Activated effector memory CD4-positive, alpha-beta T cell treated with anti-CD3 and anti-CD28 coated beads, Interleukin-2, amount 50 U/mL, for 16 hours (primary cell): ENCODE measurements at places on chromosomes 3 and 15.

DNA sequence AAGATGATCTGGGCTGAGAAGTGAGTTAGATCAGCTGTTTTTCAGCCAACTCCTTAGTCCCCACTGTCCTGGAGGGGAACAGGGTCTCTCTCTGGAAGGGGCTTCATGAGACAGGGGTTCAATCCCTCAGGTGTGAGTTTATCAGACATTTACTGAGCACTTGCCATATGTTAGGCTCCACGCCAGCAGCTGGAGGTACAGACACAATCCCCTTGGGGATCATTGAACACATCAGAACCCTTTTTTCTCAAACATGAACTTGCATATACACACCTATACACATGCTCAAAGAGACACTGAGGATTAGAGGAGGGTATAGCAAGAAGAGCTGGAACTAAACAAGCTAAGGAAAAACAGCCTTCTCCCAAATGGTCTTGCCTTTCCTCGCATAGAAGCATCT lies 5.5 kb upstream of the BMF start:
- DNase-seq: no peak

DNA sequence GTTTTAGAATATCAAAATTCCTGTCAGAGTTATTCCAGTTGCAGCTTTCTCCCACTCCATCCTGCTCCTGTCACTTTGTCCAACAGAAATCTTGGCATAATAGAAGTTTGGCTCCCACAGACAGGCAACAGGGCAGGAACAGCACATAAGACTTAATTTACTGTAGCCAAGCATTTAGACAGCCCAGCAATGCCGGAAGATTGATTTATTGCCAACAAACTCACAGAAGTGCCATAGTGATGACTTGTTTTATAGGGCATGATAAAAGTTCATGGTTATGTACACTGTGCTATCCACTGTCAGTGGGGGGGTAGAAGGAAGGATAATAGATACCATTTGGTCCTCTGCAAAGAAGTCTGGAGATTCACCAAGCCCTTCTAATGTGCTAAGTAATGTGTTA lies 98.3 kb upstream of the CBLB start:
- DNase-seq: no peak

- DNase-seq: no peak
Measured at GRCh38 chr3:14852058-14852594, 33.4 kb downstream of the FGD5 start.

GRCh38 chr3:182258538-182259177 lies 534.6 kb upstream of the ATP11B start:
- DNase-seq: no peak

- no peak for DNase-seq
Measured at GRCh38 chr3:151899996-151900395, 26.6 kb downstream of the SUCNR1 start.

GRCh38 chr3:66504850-66505641 lies 4.2 kb upstream of the LRIG1 start:
- no peak for DNase-seq

- no peak for DNase-seq
Measured at GRCh38 chr3:30081904-30082303, 524.5 kb upstream of the TGFBR2 start.

DNA sequence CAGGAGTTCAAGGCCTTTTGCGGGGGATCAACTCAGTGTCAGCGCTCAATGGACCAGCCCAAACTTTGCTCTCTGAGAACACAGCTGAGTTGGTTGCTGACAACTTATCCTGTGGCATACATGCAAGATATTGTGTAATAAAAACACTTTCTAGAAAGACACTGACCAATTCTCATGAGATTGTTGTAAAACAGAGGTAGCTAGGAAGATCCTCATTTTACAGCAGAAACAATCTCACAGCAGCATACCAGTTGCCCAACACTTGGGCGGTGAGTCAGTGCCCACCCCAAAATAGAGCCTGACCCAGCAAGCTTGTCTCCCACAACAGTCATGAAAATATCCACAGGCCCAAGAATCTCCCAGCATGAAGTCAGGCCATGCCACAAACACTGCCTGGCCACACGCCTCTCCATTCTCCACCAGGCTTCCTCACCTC lies 18.2 kb downstream of the KLHL6 start:
- DNase-seq: no peak

DNA sequence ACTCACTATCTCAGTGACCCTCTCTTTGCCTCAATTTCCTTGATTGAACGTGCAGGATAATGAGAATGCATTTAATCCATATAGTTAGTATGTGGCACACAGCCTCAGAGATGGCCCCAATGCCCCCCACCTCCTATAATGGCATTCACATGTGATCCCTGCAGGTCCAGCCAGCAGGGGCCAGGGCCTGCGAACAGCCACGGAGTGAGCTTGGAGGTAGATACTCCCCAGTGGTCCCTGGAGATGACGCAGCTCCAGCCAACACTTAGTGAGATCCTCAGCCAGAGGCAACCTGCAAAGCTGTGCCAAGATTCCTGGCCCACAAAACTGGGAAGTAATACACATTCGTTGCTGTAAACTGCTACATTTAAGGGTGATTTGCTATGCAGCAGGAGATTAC lies 184.9 kb upstream of the NSMCE3 start:
- DNase-seq: no peak

GRCh38 chr15:41930221-41930866 lies 36.5 kb upstream of the SPTBN5 start:
- DNase-seq: no peak

DNA sequence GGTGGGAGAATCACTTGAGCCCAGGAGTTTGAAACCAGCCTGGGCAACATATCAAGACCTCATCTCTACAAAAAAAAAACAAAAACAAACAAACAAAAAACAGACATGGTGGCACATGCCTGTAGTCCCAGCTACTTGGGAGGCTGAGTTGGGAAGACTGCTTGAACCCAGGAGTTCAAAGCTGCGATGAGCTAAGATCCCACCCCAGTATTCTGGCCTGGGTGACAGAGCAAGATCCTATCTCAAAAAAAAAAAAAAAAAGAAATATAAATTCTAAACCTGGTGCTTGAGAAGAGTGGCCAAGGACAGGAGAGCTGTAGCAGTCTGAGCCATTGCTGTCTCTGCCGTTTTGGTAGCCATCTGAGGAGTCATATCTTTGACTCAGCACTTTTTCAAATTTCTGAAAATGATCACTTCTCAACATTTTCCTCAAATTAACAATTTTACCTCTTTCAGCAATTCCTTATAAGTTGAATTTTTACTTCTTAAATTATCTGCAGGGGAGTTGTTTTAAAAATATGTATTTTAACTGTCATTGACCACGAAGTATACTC lies 3.6 kb upstream of the DENND4A start:
- no peak for DNase-seq

GRCh38 chr15:55846116-55846707 lies 103.3 kb upstream of the PRTG start:
- DNase-seq: no peak

DNA sequence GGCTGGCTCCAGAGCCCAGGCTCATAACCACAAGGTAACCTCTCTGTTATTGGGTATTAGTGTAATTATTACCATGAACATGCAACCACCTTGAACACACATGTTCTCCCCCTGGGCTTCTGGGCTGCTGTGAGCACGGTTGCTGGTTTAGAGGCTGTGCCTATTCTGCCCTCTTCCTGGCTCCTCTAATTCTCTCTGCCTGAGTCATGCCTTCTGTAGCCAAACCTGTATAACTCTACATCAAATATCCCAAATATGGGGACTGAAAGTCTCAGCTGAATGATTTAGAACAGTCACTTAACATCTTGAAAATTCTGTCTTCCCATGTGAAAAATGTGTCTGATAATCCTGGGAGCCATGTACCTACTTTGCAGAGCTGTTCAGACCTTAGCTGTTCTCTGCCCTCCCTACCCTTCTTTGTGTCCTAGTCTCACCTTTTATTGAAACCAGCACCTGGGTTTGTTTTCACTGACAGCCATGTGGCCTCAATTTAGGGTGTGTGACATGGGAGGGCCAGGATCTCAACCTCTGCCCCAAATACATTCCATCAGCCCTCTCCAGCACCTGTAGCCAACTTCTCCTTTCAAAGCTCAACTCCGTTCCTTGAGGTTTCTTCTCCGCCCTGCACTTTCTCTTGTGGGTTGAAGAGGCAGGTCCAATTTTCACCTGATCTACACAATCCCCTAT lies 60.7 kb downstream of the PDZRN3 start:
- DNase-seq: no peak

GRCh38 chr15:78093242-78094020 lies 1.1 kb downstream of the SH2D7 start:
- peak; percentile 46 for DNase-seq
